Activated T-cell treated with anti-CD3 and anti-CD28 coated beads, Interleukin-2, amount 50 U/mL, for 24 hours (primary cell): ENCODE measurements at places on chromosomes 7 and 10.

DNA sequence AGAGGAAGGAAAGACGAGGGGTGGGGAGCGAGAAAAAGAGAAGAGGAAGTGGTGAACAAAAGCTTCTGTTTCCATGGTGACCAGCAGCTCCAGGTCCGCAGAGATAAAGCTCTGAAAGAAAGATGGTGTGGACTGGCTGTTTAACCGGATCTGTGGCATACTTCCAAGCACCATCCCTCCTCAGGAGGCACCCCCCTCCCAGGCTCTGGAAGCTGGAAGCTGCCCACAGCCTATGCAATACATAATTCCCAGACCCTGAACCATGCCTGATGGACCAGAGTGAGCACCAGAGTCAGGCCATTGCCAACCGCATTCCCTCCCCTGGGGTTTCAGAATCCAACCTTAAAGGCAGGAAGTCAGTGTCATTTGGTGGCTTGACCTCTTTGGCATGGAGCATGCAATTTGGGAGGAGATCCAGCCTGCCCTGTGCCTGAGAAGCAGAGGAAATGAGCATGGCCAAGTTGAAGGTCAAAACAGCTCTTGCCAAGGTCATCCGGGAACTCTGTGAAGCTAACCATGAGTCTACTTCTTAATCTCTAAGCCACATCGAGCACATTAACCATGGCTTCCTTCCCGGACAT is 22.2 kb upstream of the CPXM2 start:
- DNase-seq: no peak

GRCh38 chr7:91358303-91358702 is 94.1 kb downstream of the FZD1 start:
- no peak for DNase-seq

DNA sequence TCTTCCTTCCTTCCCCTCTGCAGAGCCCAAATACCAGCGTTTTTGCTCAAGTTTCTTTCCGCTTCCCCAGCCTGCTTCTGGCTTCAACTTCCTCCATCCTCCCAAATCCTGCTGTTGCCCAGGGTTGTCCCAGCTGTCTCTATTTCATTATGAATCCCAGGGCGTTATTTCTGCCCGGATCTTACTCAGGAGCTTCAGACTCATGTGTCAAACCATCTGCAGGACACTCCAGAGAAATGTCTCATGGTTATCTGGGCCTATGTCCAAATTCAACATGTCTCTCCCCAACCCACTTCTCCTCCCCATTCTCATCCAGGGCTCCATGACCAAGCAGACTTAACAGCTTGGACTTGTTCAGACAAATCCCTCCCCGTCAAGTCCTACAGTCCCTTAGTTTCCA is 15.6 kb downstream of the ARHGAP22 start:
- DNase-seq: no peak

GRCh38 chr7:24576171-24577025 is 3.1 kb downstream of the PALS2 start:
- DNase-seq: no peak

DNA sequence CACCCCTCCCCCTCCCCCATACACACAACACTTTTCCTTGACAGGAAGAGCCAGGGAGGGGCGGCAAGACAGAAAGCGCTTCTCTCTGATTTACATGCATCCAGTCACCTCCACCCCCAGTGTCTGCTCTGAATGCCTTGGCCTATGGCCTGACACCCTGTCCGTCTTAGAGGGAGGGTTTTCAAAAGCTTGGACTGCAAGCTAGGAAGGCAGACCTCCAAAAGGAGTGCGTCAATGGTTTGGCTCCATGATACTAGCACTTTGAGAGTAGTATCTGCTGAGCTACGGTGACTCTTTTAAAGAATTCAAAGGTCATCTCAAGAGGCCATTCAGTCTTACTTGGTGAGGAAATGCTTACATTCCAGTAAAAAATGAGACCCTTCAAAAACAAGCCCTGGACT is 20.3 kb upstream of the PAX2 start:
- peak; percentile 21 for DNase-seq

- no peak for DNase-seq
Observed at GRCh38 chr10:94194256-94194655, 168.5 kb downstream of the NOC3L start.
